Stimulated activated CD4-positive, alpha-beta T cell treated with anti-CD3 and anti-CD28 coated beads, Interleukin-1b, Interleukin-23, amount 100 ng/mL, for 1 hour (primary cell): ENCODE measurements at places on chromosomes 3 and 15.

- no peak for DNase-seq
Observed at GRCh38 chr15:63076714-63077046, 34.1 kb downstream of the TPM1 start.

DNA sequence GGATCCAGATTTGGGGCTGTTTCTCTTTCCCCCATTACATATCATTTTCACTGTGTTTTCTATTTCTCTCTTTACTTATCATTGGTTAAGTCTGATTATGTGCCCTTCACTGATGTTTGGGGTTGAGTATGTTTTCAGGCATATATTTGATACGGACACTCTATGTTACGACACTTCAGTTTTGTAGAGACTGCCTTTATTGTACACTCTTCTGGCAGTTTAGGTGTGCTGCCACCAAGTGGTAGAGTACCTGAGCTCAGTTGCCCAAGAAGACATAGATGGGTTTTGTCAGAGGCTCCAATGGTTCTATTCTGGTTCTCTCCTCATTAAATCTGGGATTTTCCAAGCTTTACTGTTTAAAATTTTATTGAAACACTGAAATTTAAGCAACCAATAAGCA is 255.0 kb upstream of the ROPN1 start:
- no peak for DNase-seq

DNA sequence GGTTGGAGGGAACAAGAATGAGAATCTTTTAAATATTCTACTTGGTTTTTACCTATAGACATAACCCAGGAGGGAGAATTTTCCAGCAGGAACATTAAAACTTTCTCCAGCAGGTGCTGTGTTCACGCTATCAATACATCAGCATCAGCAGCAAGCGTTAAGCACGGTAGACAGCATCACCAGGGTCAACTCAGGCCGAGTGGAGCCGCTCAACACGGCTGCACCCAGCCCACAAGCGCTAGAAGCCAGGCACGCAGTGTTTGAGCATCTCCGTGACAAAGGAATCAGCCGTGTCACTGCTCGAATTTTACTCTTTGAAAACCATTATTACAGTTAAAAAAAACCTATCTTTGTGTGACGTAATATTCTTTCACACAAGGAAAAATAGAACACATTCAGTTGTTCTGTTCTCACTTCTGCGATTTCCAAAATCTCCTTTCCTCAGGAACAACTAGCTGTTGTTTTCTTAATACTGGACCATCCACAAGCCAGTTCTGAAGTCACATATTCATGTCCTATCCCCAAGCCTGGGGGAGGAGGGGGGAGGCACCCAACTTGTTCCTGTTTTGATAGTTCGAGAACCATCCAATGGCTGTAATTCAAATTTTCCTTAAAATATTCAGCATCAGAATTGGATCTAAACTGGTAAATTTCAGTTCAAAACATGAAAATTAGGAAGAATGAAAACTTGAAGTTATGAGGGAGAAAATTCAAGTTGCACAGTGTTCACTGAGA is 77.9 kb downstream of the ADAMTS17 start:
- DNase-seq, result no peak

DNA sequence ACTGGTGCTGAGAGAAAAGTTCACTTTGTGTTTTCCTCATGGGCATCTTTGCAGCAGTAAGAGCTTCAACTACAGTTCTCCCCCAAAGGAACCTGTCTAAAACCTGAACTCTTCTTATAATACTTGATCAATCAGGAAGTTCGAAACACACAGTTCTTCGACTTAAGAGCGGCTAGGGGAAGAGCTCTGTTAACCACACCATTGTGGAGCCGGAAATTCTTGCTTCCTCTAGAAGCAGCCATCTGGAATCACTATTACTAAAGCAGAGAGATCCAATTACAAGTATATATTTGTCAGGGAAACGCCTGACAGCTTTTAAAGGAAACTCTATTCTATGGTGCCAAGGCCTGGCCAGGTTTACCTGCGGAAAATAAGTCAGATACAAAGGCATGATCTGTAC is 337.3 kb upstream of the CBLB start:
- no peak for DNase-seq

- DNase-seq, result no peak
Observed at GRCh38 chr3:32948625-32949445, 2.6 kb upstream of the CCR4 start.

- DNase-seq, result no peak
Observed at GRCh38 chr3:151293127-151293526, 14.8 kb upstream of the P2RY14 start.

DNA sequence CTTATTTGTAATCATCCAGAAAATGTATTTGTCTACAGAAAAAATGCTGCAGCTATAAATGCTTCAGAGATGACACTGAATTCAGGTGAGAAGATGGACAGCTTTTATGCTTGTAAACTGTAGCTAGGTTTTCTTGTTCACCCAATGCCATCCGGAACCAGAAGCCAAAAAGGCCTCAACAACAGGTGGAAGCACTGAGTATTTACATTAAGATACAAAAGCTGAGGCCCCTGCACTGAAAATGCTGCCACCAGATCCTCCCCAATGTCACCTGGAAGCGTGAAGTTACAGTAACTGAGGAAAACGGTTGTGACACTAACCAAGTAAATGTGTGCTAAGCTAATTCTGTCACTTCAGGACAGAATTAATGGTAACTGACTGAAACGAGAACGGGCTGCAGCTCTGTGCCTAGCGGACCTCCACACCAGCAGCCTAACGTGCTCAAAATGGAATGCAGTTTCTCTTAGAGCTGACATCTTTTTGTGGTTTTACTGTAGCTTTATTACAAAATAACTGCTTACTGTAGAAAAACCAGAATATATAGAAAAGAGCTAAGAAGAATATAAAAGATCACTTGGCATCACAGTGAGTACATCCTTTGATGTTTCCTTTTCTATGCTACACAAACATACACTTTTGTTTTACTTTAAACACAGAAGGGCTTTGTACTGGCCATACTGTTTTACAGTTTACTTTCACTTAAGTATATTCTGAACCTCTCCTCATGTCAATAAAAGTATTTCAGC is 7.6 kb downstream of the CHSY1 start:
- DNase-seq, result no peak

DNA sequence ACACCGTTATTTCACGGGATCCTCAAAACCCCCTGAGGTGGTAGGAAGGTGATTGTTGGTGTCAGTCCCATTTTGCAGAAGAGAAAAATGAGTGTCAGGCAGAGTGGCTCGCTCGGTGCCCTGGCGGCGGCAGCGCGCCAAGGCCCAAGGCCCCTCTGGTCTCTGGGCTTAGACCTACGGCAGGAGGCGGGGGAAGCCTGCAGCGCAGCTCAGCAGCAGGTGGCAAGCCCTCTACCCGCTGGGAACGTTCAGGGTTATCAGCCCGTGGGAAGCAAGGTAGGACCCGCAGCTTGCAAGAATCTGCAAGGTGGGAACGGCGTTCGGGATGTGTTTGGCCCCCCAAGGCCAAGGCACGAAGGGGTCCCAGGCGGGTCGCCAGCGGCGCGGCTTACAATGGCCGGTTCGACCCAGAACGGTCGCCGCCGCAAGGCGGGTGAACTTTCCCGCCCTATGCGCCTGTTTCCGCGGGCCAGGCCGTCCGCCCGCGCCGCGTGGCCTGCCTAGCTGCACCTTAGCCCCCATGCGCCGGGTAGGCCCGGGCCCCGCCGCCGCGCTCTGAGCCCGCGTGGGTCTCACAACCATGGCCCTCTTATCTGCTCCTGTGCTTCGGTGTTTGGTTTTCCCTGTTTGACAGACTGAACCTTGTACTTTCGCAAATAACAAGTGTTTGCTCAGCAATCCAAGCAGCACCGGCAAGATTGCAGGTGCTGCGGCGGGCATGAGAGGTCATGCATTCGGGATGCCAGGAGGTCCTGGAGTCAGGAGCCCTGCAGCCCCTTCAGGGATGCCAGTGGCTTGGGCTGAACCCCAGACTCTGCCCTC is 39.7 kb downstream of the CCNL1 start:
- no peak for DNase-seq

- DNase-seq, result peak; percentile 84
Observed at GRCh38 chr3:129183569-129184395, at the start of gene CNBP. Gene CNBP (minus strand): TSS chr3:129183896. CDS start chr3:129171757, 12,139 bp downstream.

- peak; percentile 37 for DNase-seq
Observed at GRCh38 chr3:128875556-128876120, 3.8 kb upstream of the ACAD9 start.

DNA sequence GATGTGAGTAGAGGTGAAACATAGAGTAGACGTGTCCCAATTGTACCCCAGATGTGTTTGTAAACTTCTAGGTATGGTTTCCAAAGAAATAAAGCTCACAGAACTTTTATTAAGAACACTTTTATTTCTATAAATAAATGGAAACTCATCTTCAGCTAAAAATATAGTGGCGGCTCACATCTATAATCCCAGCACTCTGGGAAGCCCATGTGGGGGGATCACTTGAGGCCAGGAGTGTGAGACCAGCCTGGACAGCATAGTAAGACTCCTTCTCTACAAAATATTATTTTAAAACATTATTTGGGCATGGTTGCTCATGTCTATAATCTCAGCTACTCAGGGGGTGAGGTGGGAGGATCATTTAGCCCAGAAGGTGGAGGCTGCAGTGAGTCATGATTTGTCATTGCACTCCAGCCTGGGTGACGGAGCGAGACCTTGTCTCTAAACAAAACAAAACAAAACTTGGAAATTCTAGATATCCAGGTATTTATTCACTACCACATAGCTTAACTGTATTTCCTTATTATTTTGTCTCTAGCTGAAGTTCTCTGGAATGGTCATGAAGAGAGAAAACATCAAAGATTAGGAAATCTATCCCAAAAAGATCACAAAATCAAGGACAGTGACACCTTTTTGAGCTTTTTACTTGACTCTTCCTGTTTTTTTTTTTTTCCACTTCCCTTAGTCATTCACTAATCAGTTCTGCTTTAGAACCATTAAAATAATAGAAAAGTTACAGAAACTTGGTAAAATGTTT is 258.1 kb downstream of the TIGIT start:
- no peak for DNase-seq
